Activated CD8-positive, alpha-beta memory T cell treated with anti-CD3 and anti-CD28 coated beads for 1 hour (primary cell): ENCODE measurements at places on chromosomes 16 and 17.
A peak's percentile ranks its signal among the peaks of the same experiment; 100 is the strongest.

GRCh38 chr16:69115837-69116236, 10.4 kb downstream of the HAS3 start:
- DNase-seq = no peak

DNA sequence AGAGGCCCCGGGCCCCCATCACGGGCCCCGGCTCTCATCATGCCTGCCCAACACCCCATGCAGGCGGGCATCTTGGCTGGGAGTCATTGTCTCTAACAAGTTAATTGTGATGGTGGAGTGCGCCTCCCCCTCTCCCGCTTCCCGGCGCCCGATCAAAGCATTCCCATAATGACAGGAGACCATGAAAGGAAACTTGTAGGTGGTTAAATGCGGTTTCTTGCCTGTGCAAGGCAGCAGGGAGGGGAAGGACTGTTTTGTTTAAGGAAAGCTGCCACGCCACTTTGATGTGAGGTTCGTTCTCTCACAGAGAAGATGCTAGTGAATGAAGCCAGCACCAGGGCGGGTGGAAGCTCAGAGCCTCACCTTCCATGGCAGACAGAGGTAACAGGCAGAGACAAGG, 45.4 kb downstream of the C16orf78 start:
- DNase-seq = no peak

GRCh38 chr16:12321311-12321842, 344.8 kb downstream of the SNX29 start:
- no peak for DNase-seq

DNA sequence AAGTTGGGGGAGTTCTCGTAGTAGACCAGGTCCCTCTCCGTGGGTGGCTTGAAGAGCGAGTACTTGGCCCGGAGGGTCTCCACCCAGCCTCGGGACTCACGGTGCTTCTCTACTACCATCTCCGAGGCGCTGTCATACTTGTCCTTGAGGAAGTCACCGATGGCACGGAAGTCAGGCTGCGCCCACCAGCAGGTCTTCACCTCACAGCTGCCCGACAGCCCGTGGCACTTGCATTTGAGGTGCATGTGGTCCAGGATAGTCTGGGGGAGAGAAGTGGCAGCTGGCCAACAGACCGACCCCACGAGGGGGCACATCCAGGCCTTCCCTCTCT, 50.0 kb downstream of the WNT3 start:
- no peak for DNase-seq

DNA sequence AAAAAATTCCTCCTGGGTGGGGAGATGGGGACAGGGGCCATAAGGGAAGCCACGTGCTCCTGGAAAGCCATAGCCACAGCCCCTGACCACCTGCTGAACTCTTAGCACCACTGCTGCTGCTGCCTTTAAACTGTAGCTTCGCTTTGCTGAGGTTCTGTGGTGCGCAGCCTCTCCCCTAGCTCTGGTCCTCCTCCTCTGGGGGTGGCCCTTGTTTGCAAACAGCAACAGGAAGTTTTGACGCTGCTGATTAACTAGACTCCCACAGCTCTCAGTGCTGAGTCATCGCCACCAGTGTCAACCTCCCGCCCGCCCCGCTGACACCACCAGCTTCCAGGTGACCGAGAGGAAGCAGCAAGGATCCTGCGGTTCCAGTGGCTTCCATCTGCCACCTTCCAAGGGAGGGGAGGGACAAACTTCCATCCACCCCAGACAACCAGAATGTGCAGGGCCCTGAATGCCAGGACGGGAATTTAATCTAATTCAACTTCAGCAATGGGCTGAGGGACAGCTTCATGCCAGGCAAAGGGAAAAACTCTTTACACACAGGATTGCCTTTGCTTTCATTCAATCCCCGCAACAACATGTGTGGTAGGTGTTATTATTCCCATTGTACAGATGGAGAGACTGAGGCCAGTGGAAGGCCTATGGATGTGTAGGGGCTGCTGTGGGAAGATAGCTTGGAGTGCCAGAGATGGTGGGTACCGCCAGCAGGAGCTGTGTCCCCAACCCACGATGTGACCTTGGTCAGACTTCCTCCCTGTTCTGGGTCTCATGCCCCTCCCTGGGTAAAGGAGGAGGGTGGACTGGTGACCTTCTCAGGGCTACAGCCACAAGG, 8.1 kb upstream of the KIFC3 start:
- peak; percentile 59 for DNase-seq
